Cerebellar nuclear complex (tissue), 1 donor: ENCODE measurements at places on chromosomes 2 and 18.

DNA sequence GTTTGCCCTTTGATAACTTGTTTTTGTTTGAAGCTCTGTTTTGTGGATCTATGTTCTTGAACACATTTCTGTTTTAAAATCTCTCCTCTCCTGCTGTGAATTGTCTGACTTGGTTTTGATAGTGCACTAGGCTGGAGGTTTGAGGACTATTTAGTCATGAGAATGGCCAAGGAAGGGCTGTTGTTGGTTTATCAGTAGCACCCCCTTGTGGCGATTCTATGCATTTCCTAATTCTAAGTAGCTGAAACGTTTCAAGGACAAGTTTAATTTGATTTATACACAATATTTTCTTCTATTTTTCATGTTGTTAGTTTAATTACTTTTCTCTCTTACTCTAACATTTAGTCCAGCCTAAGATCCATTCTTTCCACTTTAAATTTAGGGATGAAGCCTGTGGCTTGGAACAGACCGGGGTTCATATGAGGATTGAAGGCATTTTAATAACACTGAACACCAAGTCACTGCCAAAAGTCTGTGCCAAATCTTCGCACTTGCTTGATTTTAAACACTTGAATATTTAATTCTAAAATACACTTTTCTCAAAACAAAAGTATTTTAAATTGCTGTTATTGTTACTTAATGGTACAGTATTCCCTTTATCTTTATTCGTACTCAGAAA, 166.0 kb downstream of the SOCS6 start:
- no peak for DNase-seq

- no peak for DNase-seq
These were observed 175.2 kb downstream of the LOXHD1 start for GRCh38 chr18:46481847-46482245.

GRCh38 chr2:70356941-70357683, 55.2 kb upstream of the FAM136A start:
- DNase-seq: no peak

DNA sequence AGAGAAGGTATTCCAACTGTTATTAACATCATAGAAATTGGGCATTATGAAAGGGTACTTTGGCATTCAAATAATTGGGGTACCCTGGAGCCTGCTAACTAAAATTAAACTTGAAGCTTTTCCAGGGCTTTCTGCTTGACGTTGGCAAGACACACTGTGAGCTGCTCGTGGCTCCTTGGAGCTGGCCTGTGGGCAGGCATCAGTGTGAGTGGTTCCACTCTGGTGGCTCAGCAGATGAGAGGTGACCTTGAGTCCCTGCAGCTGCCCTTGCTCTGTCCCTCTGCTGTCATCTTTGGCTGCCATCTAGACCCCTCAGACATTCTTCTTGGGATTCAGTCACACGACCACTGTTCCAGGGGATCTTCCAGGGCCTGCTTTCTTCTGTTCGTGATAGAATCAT, 6.7 kb downstream of the CNNM3 start:
- no peak for DNase-seq

- no peak for DNase-seq
These were observed 566 bp upstream of the MRPS5 start for GRCh38 chr2:95122197-95122551.

DNA sequence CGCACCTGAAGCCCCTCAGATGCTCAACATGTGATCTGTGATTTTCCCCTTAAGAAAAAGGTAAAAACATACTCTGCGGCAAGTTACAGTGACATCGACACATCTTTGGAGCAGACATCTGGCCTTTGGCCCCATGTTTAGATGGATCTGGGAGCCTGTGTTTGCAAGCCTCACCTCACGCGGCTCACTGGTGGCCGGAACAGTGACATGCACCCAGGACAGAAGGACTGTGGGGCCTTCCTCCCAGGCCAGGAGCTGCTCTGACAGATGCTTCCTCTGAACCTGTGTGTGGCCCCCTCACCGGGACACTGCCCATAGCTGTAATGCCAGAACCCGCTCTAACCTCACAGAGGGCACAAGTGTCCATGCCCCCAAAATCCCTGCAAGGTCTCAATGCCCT, 13.1 kb downstream of the PASK start:
- DNase-seq: no peak

DNA sequence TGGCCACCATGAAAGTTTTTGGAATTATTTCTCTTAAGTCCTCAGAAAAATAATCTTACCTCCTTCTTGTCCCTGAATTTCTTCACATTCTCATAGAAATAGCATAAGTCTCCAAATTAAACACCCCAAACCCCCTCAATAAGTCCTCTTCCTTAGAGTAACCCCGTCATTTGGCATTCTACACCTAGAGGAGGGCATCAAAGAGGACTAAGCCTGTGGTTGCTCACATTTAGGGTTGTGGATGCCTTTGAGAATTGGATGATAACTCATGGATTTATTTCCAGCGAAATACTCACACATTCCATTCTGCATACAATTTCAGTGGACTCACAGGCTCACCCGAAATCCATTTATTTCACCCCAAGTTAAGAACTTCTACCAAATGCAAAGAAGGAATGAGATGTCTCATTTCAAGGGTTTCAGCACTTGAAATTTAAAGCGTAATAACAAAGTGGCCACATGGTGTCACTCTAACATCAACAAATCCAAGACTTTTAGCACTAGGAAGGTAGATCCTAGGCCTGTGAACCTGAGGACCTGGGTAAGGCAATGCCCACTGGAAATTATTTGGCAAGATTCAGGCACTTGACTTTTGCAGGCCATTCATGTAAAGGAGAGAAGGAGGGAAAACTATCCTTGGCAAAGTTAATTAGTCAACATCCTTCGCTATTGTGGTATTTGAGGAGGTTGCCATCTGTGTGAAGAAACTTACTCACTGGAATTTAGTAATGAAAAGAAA, 24.6 kb downstream of the DYTN start:
- peak; percentile 26 for DNase-seq

DNA sequence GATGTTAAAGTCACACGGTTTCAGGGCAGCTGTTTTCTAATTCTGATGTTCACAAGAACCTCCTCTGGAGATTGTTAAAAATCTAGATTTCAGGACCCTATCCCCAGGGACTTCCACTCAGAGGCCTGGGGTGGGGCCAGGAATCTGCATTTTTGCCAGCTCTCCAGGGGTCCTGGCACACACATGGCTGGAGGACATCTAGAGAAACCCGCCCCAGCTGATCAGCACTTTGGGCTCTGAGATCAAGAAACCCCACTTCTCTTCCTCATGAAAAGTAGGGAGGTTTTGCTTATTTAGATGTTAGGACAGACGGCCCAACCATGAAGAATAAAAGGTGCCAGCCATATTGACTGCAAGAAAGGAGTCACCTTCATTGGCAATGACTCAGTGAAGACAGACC, 148.8 kb downstream of the TNS1 start:
- DNase-seq: no peak

DNA sequence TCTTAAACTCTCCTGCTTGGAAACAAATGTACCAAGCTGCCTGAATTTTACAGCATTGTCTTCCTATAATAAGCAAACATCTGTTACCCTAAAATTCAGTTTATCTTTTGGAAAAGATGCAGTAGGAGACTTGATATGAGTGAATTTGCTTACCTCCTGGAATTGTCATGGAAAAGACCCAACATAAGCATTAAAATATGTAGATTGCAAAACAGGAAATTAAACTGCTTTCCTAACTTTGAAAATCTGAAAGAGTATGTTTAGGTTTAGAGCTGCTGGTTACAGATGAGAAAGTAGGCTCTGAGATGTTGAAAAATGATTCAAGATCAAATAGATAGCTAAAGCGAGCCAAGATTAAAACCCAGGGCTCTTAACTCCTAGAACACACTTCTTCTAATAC, 316.5 kb downstream of the SOX11 start:
- DNase-seq: no peak

- DNase-seq: no peak
These were observed 90.9 kb downstream of the ANKRD44 start for GRCh38 chr2:197219636-197220035.

DNA sequence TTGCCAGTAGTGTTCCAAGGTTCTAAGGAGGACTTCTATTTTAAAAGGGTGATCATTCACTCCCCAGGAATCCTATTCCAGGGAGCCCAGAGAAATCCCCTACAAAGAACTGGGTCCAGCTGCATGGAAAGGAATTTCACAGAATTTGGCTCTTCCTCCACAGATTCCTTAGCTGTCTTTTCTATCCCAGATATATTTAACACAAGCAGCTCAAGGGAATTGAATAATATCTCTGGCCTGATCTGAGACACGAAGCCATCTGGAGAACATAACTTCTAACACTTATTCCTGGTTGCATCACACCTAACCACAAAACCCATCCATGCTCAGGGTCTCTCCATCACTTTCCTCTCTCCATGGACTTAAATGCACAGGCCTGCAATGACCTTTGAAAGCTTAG, 306.7 kb upstream of the ACVR2A start:
- no peak for DNase-seq

GRCh38 chr2:48902521-48902920, 147.0 kb upstream of the LHCGR start:
- DNase-seq: no peak

DNA sequence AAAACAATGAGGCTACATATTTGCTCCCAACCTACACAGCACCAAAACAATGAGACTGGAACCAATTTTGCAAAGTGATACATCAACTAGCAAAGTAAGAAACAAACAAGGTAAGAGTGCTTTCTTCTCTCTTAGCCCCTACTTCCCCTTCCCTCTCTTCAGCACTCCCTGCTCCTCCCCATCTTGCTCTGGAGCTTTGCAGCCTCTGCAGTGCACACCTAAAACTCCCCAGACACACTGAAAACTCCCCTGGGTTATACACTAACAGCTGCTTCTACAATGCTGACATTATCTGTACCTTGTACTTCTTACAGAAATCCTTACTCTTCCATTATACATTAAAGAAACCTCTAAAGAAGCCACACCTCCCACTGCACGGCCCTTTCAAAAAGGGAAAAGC, 93.7 kb downstream of the RBMS1 start:
- no peak for DNase-seq

DNA sequence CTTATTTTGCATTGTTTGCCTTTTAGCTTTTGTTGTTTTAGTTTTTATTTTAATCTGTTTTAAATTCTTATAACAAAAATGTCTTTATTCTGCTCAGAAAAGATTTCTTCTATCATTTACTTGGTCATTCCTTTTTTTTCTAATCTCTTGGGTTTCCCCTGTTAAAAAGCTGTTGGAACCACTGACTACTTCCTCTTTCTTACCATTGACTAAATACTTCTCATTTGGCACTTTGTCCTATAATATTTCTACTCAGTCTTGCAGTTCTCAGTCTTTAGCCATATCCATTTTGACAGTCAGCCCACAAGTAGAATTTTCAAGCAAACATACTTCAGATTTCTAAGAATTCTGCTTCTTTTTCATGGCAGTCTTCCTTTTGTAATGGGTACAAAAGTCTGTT, 567.2 kb downstream of the SATB2 start:
- DNase-seq: no peak

DNA sequence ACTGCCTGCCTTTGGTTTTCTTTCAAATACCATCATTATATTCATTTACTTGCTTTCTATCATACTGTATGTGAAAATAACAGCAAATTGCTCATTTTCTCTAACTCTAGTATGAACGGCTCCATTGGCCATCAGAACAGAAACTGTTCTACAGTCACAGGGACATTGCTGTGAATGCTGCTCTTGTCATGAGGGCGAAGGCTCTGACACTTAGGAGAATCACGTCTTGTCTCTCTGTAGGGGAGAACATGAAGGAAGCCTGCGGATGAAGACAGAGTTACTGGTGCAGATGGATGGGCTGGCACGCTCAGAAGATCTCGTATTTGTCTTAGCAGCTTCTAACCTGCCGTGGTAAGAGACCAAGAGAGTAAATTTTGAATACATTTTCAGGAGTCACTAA, 41.7 kb upstream of the ELOA2 start:
- no peak for DNase-seq

DNA sequence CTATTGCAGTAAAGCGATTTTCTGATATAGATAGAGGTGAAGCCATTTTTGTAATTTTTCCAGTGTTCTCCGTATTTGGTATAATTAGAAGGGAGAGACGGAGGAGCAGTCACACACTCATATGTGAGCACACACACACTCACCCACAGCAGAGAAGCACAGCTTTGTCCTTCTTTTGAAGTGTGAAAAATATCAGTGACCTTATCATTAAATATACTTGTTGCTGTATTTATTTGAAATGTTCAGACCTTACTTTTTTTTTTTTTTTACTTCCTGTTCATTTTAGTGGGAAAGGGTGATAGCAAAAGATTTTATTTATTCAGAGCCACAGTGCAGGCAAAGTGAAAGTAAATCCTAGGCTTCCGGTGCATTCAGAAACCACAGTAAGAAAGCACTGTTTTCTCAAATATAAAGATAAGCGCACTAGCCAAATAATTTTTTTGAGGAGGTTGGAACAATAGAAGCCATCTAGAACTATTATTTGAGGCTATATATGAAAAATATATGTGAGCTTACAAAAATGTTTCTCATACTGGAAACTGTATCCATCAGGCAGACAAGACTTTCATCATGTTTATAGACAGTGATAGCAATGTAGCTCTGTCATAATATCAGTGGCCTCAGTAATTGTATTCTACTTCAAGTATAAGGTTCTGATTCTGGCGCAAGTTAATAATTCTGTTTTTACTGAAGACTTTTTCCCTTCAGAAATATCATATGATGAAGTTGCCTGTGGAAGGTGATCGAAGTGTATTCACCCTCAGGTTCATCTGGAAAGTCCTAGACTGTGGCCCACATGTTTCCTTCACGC, 37.2 kb downstream of the TSHZ1 start:
- DNase-seq: no peak

DNA sequence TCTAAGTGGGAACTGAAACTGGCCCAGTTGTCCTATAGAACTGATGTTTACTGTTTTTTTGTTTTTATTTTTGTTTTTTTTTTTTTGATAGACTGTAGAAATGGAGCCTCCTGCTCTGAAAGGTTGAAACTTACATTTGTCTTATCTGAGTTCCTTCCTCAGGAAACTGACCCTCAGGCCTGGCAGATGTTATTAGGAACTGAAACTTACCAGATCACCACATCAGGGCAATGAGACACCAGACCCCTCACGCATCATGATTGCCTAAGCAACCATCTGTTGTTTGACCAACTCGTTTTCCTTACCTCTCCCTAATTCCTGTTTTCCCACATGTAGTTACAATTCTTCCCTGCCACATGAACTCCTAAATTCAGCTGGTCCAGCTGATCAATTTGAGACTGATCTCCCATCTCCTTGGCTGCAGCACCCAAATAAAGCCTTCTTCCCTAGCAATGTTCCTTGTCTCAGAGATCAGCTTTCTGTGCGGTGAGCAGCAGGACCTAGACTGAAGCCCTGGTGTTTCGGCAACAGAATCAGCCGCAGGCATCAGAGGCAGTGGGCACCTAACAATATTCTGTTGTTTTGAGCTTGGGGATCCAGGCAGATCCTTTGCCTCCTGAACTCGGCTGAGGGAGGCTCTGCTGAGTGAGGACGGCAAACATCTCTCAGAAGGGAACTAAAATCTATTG, 96.8 kb downstream of the MSH2 start:
- no peak for DNase-seq
